ENCODE measurements at places on chromosomes 11 and 22. TPM values are rescaled to one million over a fixed set of nuclear protein-coding genes. Genes with fewer than 3 reads are reported as not detected.

DNA sequence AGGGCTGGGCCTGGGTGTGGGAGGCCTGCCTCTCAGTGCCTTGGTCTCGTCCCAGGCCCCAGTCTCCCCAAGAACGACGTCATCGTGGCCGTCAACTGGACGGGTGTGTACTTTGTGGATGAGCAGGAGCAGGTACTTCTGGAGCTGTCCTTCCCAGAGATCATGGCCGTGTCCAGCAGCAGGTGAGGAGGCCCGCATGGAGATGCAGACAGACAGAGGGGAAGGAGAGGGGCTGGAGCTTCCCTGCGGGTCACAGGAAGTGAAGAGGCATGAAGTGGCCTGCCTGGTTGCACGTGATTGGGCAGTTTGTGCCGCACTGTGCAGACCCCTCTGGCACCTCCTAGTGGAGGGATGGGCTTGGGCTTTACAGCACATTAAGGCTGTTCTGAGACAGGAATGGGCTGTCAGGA, 70.4 kb downstream of the MYO7A start:
- H3K4me1 ChIP-seq = no peaks in the 10 kb centered on the region
- no peak overlapping the region for H3K4me3 ChIP-seq
- DNase-seq = peak; percentile 53

- H3K4me3 ChIP-seq = no peak overlapping the region
- DNase-seq = no peak
- peaks cover 9% of the 10 kb centered on the region for H3K4me1 ChIP-seq
- H3K27me3 ChIP-seq = no peaks in the 10 kb centered on the region
- no peaks in the 10 kb centered on the region for H3K36me3 ChIP-seq
- H3K27ac ChIP-seq = no peak overlapping the region
Measured at GRCh38 chr11:61087426-61088119, 14.7 kb upstream of the CD5 start.

DNA sequence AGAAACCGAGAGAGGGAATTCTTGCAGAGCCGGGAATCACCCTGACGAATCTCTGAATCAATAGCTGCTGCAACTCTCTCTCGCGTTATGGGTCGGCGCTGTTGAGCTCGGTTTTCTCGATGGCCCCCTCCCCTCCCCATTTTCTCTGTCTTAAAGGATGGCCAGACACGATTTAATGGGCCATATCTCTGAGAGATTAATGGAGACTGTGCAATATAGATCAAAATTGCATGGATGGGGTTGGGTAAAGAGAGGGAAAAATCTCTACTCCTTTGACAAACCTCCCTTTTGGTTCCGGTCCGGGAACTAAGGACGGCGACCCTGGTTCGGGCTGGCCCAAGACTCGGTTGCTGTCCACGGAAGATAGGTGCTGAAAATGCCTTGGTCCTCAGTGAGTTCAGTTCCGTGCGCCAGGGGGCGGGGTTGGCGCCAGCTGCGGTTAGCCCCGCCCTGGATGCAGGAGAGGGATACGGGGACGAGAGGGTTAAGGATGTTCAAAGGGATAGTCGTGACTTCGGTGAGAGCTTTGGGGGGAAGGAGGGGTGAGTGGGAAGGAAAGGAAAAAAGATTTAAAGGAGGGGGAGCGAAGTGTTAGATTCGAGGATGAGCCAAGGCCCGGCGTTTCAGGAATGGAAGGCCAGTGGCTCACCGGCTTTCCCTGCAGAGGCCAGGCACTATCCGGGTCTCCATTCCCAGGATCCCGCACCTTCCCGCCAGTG, 103.6 kb upstream of the HSD17B12 start:
- DNase-seq = no peak
- H3K27ac ChIP-seq = no peak overlapping the region
- H3K27me3 ChIP-seq = peaks cover 95% of the 10 kb centered on the region
- H3K36me3 ChIP-seq = no peaks in the 10 kb centered on the region
- H3K4me3 ChIP-seq = no peak overlapping the region
- H3K4me1 ChIP-seq = peaks cover 33% of the 10 kb centered on the region

Gene KRTAP5-2
- total RNA-seq = not detected

GRCh38 chr11:94309757-94310156, 5.4 kb downstream of the IZUMO1R start:
- H3K4me1 ChIP-seq = no peaks in the 10 kb centered on the region
- H3K4me3 ChIP-seq = no peak overlapping the region
- no peaks in the 10 kb centered on the region for H3K27me3 ChIP-seq
- DNase-seq = no peak
- H3K27ac ChIP-seq = no peak overlapping the region

GRCh38 chr11:60710482-60710881, 11.1 kb downstream of the MS4A8 start:
- H3K4me1 ChIP-seq = no peaks in the 10 kb centered on the region
- H3K4me3 ChIP-seq = no peak overlapping the region
- DNase-seq = no peak
